ENCODE measurements at places on chromosomes 5 and 9. TPM values are rescaled to one million over a fixed set of nuclear protein-coding genes. Genes with fewer than 3 reads are reported as not detected.

The LCN9 gene
- polyA plus RNA-seq, result not detected

The OMD gene
- 0.76 TPM for polyA plus RNA-seq

The PCDHA11 gene
- polyA plus RNA-seq, result 0.32 TPM

The BARHL1 gene
- not detected for polyA plus RNA-seq

The SH3GL2 gene
- 4.0 TPM for polyA plus RNA-seq

The ITK gene
- polyA plus RNA-seq, result 0.30 TPM

The SHOC1 gene
- polyA plus RNA-seq, result 1.4 TPM

The PTGDS gene
- polyA plus RNA-seq, result 34.7 TPM

DNA sequence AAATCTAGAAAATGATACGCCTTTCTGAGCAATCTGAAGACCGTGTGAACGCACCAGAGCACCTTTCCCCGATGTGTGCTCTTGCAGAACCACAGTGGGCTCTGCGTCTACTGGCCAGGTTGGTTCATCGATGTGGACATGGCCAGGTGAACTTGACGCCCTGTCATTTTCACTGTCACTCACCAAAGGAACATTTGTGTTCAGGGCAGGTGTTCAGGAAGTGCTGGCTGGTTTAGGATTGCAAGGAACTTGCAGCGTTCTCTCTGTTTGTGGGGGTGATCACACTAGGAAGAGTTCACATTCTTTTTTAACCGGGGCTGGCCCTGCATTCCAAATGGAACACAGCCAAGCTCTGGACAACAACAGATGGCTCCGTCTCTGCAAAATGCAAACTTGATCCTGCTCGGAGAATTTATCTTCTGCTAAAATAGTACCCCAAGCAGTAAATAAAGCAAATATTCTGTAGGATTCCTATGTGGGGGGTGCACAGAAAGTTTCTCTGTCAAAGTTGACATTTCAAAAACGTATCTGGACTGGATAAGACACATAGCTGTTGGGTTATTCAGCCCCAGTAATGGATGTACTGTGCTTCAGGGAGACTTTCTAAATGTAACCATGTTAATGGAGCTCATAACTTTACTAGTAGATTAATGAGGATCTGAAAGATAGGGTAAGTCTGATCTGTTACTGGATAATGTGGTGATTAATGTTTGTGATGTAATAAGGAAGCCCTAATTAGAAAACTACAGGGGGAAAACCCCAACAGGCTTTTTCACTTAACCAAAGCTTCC, 45.7 kb upstream of the FANCC start:
- DNase-seq, result no peak

GRCh38 chr5:29963956-29964355, 1229.5 kb upstream of the CDH6 start:
- no peak for DNase-seq

GRCh38 chr9:19451240-19452087, 42.7 kb downstream of the ACER2 start:
- no peak for DNase-seq

DNA sequence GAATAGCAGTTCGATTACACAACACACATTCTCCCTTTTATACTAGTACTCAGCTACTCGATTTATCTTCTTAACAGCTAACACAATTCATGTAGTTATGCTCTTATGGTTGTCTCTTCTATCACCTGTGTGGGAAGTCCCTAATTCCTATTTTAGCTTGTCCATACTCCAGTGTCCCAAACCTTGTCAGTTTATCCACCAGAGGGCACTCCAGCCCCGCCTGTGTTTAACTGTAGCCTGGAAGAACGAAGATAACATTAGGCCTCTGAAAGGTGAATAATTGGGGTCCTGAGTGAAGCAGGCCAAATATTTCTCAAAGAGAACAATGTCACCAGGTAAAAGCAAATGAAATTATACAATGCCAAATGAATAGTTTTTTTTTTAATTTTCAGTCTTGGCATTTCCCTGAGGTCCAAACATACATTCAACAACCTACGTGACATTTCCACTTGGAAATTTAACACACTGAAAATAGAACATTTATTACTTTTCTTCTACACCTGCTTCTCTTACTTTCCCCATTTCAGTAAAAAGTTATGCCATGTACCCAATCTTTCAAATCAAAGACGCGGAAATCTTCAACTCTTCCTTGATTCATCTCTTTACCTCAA, 560.7 kb downstream of the HTR1A start:
- DNase-seq, result peak; percentile 17

DNA sequence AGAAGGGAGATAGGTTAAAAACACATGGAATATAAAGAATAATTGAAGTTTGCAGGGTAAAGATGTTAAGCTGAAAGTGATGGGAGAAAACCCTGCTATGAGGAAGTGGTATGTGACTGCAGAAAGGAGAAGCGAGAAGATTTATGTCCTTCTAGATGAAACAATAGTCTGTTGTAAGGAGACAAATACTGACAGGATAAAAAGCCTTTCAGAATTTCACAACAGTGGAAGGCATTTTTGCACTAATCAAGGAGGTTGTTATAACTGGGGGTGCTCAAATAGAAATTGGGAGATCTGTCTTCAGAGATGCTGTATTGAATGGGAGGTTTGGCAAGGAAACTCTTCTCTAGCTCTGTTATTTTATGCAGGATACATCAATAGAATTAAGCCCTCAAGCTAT, 69.6 kb downstream of the NMUR2 start:
- no peak for DNase-seq

DNA sequence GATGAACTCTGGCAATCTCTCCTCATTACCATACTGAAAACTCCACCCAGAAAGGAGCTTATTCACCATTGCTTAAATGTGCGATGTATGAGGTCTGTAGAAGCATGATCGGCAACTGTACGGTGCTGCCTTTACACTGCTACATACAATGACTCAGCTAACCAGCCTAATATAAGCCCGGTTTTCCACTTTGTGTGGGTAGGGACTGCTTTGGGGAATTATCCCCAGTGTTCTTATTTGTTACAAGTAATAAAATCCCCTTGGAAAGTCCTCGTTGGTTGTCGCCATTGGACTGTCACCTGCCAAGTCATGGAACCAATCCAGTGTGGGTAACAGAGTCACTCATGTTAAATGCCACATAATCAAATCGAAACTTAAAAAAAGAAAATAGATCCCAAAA, 23.5 kb upstream of the TENT2 start:
- DNase-seq, result no peak

DNA sequence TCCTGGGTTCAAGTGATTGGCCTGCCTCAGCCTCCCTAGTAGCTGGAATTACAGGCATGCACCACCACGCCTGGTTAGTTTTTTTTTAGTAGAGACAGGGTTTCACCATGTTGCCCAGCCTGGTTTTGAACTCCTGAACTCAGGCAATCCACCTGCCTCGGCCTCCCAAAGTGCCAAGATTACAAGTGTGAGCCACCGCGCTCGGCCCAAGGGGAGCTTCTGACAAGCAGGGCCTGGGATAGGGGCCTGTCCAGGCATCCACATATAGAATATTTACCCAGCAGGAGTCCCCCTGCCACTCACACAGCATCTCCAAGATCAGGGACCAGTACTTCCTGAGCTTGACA, 10.1 kb downstream of the IRF1 start:
- DNase-seq, result no peak

GRCh38 chr5:157494178-157494832, 34.3 kb downstream of the NIPAL4 start:
- DNase-seq, result no peak

DNA sequence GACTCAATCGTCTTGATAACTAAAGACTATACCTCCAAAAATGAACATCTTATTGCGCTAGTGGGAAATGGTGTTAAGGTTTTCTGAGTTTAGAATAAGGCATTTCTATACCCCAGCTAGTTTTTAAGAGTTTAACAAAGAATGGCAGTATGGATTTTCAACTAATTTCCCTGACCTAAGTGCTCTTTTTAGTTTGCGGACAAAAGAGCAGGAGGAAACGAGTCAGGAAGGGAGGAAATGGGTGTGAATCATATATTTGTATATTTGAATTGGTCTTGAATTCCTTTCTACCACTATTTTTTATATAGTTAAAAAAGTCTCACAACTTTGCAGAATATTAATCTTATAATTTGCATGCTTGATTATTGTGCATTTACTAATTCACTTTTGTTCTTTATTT, 516.3 kb upstream of the ZNF608 start:
- DNase-seq, result no peak

- no peak for DNase-seq
These were observed 51.1 kb upstream of the ORM1 start for GRCh38 chr9:114271556-114272510.
